ENCODE measurements at places on chromosomes 3 and 15.

DNA sequence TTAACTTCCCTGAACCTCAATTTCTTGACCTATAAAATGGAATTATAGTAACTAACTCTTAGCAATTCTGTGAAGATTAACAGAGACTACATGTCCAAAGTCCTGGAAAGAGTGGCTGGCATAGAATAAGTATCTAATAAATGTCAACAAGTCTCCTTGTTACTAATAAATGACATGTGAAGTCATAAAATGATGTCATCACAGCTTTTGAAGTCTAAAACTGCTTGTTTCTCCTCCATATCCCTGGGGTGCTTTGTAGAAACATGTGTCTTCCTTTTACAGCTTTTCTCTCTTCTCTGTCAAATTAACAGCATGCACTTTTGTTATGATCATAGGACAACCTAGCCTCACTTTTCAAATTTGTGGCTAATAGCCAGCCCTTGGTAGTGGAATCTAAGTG, 510.2 kb downstream of the NTRK3 start:
- DNase-seq = no peak

- no peak for DNase-seq
Observed at GRCh38 chr3:48459773-48460516, 13.4 kb downstream of the ATRIP start.

DNA sequence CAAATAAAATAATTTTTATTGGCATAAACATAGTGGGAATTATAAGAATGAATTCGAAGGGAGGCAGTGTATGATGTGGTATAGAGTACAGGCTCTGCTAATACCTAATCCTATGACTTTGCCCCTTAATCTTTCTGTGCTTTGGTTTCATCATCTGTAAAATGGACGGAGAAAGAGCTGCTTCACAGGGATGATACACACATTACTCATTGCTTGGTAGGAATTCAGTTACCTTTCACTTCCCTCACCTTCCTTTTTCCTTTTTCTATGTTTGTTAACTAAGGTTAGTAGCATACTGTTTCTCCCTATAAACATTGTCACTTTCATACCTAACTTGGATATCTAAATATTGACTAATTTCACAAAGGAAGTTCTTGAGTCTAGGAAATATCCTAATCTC, 36.2 kb downstream of the LEKR1 start:
- no peak for DNase-seq

- DNase-seq = peak; percentile 65
Observed at GRCh38 chr15:25763331-25763751, 99.8 kb downstream of the ATP10A start.

DNA sequence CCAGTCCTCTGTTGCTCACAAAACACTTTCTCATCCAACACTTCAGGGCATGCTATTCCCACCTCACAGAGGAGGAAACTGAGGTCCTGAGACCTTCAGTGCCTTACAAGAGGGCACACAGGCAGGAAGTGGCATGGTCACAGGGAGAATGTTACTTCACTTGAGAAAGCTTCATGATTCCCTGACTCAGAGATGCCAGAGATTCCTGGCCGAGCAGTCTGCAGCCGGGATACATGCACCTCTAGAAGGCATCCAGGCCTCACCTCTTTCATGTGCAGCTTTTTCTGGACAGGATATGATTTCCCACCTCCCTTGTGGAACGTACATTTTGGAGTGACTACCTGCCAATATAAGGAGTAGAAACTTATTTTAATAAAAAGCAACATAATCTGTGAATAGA, 2.8 kb upstream of the SST start:
- no peak for DNase-seq

DNA sequence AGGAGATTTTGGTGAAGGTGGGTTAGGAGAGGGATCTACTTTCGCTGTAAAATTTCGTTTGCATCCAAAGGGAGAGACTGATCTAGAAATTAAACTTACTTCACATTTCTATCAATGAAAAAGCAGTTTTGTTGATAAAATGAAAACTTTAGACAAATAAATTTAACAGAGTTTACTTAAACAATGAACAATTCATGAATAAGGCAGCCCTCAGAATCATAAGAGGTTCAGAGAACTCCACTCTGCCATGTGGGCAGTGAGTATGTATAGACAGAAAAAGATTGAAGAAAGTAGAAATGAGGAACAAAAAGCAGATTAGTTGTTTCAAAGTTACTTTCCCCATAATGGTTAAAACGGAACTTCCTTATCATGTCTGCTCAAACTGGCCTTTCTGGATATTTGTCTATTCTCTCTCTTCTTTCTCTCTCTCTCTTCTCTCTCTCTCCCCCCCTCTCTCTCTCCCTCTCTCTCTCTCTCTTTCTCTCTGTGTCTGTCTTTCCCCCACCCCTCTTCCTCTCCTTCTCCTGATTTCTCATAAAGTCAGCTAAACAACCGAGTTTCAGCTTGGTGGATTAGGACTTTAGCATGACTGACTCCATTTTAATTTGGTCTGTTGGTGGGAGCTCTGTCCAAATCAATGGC, 248.9 kb downstream of the TJP1 start:
- DNase-seq = no peak

- no peak for DNase-seq
Observed at GRCh38 chr15:40991355-40991754, 38.1 kb downstream of the CHAC1 start.

- DNase-seq = no peak
Observed at GRCh38 chr3:18135060-18135814, 289.9 kb downstream of the SATB1 start.

- no peak for DNase-seq
Observed at GRCh38 chr15:89217031-89217430, 4.3 kb downstream of the RLBP1 start.

DNA sequence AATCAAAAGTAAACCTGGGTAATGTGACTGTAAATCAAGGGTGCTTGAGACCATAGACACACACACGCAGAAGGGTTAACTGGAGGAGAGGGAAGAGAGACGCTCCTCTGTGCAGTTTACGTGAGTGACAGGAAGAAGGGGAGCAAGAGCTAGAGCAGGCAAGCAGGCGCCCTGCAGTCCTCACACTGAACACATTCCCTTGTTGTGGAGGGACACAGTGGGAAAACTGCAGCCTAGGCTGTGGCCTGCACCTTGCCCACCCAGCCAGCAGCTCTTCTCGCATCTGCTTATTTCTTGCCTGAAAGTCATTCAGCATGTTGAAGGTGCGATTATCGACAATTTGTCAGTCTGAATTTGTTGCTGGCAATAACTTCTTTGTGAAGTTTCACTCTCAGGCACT, 24.2 kb downstream of the SOX2 start:
- no peak for DNase-seq

DNA sequence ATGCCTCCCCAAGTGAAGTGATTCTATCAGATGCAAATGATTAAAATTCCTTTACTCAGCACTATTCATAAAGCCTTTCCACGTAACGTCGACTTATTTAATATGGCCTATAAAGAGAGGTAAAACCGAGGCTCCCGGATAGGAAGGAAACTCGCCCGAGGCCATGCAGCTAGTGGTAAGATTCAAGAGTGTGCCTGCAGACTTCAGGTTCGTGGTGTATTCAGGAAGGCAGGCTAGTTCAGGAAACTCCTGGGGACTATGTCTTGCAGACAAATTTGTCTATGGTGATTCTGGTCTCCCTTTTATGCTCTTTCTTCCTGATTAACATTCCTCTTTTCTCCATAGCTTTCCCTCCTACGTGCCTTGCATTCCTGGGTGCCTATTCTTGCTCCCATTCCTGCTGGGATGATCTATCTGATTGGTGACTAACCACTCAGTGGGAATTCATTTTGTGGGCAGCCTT, 150.7 kb downstream of the SST start:
- DNase-seq = no peak

DNA sequence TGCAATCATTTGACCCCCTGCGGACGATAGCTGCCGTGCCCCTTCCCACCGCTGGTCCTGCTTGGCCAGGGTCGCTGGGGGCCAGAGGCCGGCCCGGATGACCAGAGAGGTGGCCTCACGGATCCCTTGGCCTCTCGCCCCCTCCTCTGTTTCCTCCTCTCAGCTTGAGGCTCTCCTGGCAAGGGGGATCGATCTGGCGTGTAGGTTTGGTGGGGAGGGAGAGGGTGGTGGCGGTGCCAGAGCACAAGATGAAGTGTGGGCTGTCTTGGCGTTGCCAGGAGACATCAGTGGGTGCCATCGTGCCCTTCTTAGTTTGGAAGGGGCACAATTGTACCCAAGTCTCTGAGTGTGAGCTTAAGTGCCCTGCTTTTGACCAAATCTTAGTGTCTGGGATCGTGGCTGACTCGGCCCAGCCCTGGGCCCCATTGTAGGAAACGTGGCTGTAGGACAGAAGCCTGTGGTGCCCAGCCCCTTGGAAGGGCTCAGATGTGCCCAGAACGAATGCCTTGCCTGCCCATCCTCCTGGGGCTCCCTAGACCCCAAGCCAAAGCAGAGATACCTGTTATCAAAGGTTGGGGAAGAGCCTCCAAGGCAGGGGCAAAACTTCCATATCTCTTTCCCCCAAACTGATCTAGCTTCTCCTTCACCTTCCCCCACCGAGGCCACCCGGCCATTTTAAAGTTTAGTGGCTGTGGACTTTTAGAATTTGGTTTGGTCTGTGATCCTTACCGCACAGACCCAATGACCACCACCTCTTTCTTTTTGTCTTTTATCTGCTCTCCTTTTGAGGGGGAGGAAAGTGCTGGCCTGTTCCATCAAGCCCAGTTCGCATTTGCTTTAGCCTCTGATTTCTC, 14.4 kb downstream of the NR2F2 start:
- no peak for DNase-seq

DNA sequence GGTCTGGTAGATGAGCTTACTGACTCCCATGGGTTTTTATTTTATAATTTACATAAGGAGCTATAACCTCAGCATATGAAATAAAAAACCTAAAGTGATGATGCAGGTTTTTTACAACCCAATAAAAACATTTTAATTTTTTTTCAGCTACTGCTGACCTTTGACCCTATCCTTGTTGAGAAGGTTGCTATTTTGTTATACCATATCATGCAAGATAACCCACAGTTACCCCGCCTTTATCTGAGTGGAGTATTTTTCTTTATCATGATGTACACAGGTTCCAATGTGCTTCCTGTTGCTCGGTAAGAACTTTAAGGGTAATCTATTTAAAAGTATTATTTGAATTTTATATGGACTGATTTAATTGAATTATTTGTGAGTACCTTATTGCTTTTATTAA, 70.8 kb downstream of the DNAJC13 start:
- DNase-seq = no peak

DNA sequence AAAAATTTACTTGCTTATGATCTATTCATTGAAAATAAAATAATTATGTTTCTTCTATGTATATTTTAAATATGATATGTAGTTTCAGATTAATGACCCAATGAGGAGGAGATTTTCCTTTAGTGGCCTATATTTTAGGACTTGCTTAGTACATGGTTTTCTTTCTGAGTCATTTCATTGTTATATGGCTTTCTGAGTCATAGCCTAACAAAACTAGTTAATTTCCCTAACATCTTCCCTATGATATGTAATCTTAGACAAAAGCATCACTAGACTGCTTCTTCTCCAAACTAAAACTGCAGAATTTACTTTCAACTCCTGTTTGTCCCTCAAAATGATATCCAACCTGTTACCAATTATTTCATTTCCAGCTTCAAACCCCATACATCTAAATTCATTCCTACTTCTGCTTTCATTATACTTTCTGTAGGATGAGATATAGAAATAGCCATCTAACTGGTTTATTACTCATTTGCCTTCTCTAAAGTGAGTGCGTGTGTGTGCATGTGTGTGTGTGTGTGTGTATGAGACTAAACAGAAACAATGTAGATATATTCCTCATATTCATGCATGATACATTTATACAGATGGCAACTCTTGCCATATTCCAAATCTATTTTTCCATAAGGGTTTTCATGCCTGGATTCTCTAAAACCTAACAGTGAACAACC, 915.0 kb upstream of the GBE1 start:
- no peak for DNase-seq

DNA sequence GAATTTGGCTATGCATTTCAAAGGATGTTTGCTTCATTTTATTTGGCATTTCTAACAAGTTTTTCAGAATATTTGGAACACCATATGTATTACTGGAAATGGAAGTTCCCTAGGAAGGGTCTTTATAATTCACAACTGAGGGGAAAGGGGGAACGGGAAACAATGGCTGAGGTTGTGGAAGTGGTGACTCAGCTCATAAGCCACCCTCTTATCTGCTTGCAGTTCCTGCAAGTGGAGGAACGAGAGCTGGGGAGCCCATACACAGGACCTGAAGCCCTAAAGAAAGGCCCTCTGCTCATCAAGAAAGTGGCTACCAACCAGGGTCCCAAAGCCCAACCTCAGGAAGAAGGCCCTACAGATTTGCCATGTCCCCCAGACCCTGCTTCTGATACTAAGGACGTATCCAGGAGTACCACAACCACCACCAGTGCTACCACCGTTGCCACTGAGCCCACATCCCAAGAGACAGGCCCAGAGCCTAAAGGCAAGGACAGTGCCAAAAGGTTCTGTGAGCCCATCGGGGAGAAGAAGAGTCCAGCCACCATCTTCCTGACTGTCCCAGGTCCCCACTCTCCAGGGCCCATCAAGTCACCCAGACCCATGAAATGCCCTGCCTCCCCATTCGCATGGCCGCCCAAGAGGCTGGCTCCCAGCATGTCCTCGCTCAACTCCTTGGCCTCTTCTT, 37.9 kb downstream of the ESYT3 start:
- DNase-seq = no peak

DNA sequence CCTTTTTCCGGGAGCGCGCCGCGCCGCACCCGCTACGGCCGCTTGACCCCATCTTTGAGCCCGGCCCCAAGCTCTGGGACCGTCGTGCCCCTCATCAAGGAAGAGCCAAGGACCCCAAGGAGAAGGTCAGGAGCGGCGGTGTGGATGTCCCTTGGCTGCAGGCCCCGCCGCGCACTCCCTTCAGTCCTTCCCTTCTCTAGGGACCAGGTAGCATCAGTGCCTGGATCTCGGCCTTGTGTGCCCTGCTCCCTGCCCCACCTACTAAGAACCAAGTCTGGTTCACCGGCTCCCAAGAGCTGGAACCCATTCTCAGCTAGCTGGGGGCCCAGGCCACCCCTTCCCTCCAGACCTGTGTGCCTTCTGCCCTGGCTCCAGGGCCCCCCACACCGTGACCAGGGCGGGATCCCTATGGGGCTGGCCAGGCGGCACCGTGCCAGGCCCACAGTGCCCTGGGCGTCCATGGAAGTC, 69.3 kb upstream of the CGNL1 start:
- DNase-seq = no peak

DNA sequence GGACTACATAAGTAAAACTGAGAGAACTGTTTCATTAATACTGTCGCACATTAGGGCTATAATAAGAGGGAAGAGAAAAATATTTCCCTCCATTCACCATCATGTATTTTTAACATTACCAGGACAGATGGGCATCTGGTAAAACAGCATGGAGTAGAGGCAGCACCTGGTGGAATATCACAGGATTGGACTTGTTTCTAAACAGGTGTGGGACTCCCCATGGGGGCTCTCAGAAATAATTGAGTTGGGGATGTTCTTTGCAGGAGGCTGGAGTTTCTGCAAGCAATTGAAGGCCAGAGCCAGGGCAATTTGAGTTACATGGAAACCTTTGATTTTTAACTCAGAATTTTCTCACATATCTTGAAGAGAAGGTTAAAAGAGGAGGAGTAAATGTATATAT, 8.4 kb upstream of the MINDY2 start:
- no peak for DNase-seq
